ENCODE measurements at places on chromosomes 3 and 15.

DNA sequence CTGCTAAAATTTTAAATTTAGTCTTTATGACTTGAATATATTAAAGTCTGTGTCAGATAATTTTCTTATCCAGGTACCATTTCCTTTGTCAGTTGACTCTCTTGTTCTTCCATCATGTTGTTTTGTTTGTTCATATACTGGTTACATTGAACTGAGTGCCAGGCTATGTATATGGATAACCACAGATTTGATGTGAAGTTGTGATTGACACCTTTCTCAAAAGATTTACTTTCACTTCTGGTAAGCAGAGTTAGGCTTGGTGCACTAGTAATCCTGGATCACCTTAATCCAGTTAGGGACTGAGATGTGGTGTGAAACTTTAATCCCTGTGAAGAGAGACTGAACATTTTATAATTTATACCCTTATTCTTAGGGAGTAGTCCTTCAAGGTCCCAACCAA, 99.4 kb downstream of the ADAM10 start:
- DNase-seq = no peak

GRCh38 chr3:121992601-121993560, 29.2 kb downstream of the ILDR1 start:
- no peak for DNase-seq

GRCh38 chr3:99171800-99172199, 270.3 kb upstream of the DCBLD2 start:
- no peak for DNase-seq

GRCh38 chr15:51492528-51492927, 130.0 kb downstream of the DMXL2 start:
- no peak for DNase-seq

DNA sequence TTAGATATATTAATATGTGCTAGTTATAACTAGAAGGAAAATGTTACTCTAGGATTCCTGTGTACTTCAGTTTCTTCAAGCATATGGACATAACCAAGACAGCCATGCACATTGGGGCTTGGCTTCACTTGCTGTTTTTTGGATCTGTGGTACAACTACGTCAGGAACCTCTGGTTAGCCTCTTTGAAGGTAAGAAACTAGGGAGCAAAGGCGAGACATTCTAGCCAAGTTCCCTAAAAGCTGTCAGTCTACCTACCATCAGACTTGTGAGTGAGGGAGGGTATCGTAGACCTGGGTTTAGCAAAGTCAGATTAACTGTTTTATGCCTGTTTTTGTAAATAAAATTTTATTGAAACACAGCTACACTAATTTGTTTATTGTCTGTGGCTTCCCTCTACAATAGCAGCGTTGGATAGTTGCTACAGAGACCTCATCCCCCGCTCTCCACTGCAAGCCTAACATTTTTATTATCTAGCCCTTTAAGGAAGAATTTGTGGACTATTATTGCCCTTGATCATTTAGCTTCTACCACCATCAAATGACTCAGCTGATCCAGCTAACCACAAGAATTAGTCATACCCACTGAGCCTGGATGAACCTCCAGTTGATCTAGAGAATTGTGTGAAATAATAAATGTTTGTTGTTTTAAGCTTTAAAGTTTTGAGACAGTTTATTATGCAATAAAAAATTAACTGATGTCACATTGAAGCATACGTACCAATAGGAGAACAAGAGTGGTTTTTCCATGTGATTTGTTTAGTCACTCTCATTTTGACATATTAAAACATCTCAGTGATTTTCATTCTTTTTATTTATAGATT, 58.1 kb downstream of the RSRC1 start:
- no peak for DNase-seq

GRCh38 chr15:60583946-60584345, 105.0 kb upstream of the ICE2 start:
- no peak for DNase-seq

GRCh38 chr15:61759639-61760038, 300.6 kb downstream of the VPS13C start:
- no peak for DNase-seq

DNA sequence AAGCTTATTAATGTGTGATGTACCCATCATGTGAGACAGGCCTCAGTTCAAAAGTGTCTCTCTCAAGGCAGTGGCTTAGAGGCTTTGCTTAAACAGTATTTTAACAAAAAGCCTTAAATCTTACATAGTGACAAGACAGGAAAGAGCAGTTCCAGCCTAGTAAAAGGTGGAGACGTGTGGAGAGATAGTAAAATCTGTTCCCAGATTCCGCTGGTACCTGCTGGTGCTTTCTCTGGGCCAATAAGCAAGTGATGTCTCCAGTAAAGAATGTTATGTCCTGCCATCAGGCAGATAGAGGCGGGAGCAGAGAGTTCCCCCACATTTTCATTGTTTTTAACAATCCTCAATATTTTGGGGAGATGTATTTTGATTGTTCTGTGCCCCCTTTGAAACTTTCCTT, 135.0 kb downstream of the VPS8 start:
- DNase-seq = no peak

GRCh38 chr3:194287374-194287773, 63.8 kb downstream of the CPN2 start:
- no peak for DNase-seq

DNA sequence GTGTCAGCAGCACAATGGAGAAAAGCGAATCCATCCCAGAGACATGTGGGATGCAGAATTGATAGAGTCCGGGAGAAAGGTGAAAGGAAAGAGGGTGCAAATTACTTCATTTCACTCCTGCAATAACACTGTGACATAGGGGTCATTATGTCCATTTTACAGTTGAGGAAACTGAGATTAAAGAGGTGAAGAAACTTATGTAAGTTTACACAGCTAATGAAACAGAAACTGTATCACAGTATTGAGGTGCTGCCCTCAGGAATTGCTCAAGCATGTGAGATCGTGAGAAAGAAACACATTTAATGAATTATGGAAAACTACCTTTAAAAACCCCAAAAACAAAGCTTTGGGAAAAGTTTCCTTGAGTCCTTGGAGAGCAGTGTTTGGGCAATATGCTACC, 103.6 kb upstream of the PFN2 start:
- no peak for DNase-seq

DNA sequence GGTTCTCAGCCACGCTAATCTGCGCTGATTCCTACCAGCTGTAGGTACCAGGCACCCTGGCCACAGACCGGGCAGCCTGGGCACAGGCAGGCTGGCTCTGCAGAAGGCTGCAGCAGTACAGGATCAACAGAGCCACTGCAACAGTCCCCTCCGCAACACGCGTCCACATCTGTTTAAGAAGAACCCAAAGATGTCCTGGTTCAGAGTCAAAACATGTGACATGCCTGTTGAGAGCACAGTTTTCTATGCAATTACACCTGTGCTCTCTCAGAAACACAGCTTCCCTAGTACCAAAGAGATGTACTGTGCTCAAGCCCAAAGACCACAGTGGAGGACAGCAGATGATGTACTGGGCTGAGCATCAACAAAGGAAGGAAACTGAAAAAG, 18.8 kb downstream of the LRIG1 start:
- DNase-seq = no peak

DNA sequence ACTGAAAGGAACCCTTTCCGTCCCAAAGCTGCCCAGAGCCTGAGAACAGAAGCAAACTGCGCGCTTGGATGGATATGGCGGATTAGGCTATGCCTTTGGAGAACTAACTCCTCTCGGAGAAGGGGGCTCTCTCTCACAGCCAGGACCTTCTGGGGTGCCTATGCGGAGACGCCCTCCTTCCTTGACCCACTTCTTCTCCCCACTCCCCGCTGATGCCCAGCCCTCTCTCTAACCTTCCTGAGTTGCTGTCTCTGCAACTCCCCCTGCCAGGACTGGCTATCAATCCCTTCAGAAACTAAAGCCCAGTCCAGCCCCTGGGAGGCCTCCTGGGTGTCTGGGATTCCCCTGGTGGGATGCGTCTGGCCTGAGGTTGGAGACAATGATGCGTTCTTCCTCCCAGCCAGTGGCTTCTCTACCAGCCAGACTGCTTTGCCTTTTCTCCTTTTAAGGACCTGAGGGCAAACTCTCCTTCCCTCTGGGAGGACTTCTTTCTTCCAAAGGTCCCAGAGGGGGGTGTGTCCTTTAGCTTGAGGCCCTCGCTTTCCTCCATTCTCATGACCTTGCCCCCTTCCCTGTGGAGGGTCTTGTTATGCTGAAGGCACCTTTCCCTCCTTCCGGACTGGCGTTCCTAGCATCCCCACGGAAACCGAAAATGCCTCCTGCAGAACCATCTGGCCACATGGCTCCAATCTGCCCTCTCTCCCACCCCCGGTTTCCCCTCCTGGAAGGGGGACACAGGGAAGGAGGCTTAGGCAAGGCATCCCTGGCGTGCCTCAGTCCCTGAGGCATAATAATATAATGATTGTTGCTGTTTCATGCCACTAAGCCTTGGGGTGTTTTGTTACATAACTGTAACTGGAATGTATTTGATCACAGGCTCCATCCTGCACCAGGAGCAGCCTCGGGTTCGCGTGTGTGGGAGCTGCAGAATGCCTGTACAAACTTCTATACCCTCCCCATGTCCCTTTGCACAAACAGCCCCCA, 63.4 kb upstream of the C15orf39 start:
- no peak for DNase-seq

DNA sequence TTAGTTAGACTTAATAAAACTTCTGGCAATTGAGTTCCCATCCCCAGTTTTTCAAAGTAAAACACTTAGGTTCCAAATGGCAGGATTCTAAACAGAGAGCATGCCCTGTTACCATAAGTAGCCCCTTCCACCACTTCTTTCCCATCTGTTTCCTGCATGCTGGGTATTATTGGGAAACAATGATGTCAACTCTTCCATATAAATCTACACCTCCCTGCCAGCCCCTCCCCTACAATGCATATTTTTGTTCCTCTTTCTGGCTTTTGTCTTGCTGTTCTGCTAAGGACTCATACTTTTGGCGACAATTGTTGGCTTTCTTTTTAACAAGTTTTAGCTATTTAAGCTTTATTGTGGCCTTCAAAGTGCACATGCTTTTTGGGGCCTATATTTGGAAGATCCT, 11.1 kb downstream of the ARHGAP31 start:
- no peak for DNase-seq

DNA sequence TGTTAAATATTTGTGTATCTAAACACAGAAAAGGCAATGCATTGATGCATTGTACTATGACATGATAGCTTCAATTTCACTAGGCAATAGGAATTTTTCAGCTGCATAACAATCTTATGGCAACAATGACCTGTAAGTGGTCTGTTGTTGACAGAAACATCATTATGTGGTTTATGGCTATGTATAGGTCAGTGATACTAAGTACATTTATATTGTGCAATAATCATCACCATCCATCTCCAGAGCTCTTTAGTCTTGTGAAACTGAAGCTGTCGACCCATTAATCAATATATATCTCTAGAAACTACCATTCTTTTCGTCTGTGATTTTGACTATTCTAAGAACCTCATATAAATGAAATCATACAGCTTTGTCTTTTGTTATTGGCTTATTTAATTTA, 200.1 kb upstream of the ZNF717 start:
- DNase-seq = no peak

DNA sequence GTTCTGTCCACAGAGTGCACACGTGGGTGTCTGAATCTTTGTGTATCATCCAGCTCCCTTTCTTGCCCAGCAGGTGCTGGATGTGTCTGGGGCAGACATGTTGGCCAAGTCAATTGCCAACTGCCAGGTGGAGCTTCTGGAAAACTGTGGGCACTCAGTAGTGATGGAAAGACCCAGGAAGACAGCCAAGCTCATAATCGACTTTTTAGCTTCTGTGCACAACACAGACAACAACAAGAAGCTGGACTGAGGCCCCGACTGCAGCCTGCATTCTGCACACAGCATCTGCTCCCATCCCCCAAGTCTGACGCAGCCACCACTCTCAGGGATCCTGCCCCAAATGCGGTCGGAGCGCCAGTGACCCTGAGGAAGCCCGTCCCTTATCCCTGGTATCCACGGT, 12.5 kb upstream of the RPP14 start:
- DNase-seq = no peak

DNA sequence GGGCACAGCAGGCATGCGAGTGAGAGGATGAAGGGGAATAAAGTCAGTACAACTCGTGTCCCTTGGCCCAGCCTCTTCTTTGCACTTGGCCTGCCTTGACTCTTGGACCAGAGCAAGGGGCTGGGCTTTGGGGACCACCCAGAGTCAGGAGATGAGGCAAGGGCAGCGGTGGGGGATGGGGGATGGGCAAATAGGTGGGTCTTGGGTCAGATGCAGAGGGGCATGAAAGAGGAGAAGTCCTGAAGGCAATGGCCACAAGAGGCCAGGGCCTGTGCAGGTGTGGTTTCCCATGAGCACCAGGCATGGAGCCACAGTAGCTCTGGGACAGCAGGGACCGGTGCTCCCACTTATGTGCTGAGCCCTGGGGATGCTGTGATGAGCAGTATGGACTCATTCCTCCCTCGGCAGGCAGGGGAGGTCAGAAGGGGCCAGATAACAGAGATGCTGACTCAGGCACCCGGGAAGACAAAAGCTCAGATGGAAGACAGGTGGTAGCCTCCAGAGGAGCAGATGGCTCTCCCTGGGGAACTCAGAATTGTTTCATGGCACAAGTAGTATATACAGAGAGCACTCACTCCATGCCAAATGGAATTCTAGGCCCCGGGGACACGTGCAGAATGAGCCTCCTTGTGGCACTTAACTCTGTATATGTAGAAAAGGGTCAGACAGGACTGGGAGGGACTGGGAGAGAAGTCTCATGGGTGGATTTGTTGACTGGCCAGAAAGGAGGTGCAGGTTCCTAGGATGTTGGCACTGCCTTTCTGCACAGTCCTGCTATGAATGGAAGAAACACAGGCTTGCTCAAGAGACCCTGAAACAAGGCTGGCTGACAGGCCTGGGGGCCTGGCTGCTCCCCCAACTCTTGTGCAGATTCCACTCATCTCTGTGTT, 14.3 kb downstream of the ZBTB47 start:
- DNase-seq = no peak
